Stimulated activated CD4-positive, alpha-beta T cell treated with anti-CD3 and anti-CD28 coated beads, Interleukin-1b, Interleukin-23, amount 100 ng/mL, for 4 hours (primary cell): ENCODE measurements at places on chromosomes 12 and 14.

DNA sequence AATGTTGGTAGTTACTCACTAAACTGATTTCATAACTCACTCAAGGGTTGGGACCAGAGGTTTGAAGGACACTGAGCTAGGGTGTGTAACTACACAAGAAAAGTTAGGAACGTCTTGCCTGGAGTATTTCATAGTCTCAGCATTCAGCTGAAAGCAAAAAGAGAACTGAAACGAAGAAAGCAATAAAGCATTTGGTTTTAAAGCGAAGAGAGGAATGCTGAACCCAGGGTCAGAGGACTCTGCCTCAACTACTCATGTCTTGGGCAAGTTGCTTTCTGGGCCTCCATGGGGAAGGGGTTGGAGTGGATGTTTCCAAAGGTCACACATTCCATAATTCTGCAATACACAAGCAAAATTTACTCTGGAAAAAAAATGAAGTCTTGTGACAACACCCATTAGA is 1.4 kb downstream of the GNS start:
- DNase-seq: no peak

GRCh38 chr12:62686938-62687337 is 220.3 kb downstream of the MON2 start:
- DNase-seq: no peak

- no peak for DNase-seq
Measured at GRCh38 chr12:32139064-32139421, 32.4 kb downstream of the BICD1 start.

DNA sequence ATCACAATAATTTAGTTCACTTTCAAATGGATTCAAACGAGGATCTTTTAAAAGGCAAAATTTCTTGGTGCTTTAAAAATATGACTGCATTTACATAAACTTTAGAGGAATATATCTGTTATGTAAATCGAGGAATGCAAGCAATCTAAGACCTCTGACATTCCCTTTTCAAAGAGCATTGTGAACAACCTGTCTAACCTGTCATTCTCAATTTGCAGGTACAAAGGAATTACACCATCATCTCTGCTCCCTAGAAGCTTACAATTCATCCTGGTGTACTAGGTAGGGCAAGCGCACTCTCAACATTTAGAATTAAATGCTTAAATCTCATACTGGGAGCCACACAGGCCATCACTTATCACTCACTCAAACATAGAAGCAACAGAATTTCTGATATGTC is 35.6 kb downstream of the BMP4 start:
- DNase-seq: no peak

DNA sequence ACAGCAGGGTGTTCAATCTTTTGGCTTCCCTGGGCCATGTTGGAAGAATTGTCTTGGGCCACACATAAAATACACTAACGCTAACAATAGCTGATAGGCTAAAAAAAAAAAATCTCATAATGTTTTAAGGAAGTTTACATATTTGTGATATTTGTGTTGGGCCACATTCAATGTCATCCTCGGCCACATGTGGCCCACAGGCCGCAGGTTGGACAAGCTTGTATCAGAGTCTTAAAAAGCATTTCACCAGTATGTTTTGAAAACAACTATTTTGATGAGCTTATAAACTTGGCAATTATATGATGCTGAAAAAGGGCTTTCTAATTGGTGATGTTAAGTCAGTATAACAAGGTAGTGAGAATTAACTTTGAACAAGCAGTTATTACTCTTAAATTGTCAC is 78.9 kb downstream of the PIK3C2G start:
- DNase-seq: no peak

GRCh38 chr14:101827286-101827685 is 65.8 kb downstream of the PPP2R5C start:
- no peak for DNase-seq

DNA sequence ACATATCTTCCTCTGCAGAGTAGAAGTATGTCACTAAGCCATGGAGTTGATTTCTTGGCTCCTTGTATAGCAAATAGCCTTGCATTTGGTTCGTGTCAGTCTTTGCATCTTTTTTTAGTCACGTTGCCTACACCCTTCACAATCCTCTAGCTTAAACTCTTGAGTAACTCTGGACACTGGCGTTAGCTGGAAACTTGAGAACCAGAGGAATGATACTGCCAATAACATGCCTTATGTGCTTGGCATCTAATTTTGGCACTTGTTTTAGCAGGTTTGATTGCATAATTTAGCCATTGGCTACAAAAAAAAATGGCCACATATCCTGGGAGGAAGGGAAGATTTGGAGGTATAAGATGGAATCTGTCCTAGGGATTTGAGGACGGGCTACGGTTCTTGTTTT is 136.2 kb downstream of the ETV6 start:
- DNase-seq: no peak

GRCh38 chr14:81091139-81091538 is 129.6 kb downstream of the GTF2A1 start:
- no peak for DNase-seq

- DNase-seq: no peak
Measured at GRCh38 chr12:111339321-111339938, 29.5 kb downstream of the PHETA1 start.

DNA sequence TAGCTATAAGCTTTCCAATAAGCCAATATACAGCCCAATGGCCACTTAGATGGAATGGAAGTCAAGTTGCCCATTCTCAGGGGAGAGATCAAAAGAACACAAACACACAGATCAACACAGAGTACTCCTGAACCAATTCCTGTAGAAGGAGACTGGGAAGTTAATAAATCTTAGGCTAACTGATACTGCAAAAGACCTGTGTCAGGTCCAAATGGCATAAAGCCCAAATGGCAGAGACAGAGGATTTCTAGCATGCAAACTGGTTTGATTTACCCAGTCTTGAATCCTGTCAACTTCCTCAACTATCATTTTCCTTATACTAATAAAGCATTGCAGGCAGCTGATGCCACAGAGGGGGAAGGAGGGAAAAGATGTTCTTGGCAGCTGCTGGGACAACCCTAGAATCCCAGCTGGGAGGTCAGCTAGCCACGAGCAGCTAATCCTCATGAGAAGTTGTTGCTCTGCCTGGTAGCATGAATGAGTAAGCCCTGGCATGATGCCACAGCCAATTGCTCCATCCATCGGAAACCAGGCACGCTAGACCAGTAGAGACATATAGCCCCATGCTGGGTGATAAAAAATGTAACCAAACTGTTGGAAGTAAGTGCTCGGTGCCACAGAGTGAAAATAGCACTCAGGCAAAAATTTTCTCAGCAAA is 26.2 kb downstream of the ANG start:
- no peak for DNase-seq

DNA sequence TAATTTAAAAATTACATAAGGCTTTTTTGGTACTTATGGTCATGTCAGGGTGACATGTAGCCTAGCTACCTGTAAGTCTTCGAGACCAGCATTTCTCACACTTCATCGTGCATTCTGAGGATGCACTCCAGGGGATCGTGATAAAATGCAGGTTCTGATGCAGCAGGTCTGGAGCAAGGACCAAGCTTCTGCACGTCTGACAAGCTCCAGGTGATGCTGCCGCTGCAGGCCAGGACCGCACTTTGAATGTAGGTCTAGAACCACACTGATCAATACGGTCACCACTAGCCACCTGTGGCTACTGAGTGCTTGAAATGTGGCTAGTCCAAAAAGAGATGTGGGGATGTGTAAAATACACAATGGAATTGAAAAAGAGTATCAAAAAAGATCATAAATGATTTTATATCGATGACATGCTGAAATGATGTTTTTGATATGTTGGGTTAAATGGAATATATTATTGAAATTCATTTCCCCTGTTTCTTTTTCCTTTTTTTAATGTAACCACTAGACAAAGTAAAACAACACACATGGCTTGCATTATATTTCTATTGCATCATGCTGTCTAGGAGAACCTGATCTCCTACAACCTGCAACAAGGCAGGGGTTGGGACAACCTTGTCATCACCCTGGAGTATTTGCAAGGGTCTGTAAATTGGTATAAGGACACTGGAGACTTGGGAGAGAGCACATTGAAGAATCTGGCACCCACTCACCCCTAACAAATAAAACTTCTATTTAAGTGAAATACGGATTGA is 142.4 kb downstream of the DPF3 start:
- no peak for DNase-seq

DNA sequence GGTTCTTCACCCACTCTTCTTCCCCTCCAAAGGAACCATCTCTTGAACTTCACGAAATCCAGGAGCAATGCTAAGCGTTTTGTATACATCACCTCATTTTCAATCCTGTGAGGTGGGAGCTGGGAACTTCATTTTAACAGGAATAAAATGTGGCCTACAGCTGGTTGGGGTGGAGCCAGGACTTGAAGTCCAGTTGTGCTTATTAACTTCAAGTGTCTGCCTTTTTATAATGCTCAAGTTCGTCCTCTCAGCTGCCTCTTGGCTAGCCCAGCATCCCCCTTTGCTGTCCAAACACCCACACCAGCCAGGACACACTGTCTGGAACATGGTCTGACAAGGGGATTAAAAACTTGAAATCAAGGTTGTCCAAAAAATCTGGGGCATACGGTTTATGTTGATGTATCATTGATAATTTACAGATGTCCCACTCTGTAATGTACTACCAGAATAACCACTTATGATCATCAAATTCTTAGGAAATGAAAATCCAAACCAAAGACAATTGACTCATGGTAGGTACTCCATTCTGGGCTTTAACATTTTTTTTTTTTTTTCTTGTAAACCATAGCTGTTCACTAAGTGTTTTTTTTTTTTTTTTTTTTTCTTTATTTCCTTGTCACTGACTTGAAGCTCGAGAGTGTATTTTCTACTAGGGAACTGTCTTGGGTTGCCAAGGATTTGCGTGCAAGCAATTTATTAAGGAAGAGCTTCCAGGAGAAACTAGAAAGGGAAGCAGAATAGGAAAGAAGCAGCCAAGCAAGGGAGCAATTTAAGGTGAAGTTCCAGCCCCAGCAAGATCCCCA is 252.3 kb downstream of the EFCAB11 start:
- DNase-seq: no peak

- no peak for DNase-seq
Measured at GRCh38 chr12:47066278-47067025, 13.0 kb upstream of the PCED1B start.

GRCh38 chr14:84770030-84770429 is 759.9 kb upstream of the FLRT2 start:
- DNase-seq: no peak

GRCh38 chr14:39581474-39581873 is 149.2 kb upstream of the FBXO33 start:
- no peak for DNase-seq

GRCh38 chr14:29895591-29896083 is 32.0 kb downstream of the PRKD1 start:
- DNase-seq: no peak

DNA sequence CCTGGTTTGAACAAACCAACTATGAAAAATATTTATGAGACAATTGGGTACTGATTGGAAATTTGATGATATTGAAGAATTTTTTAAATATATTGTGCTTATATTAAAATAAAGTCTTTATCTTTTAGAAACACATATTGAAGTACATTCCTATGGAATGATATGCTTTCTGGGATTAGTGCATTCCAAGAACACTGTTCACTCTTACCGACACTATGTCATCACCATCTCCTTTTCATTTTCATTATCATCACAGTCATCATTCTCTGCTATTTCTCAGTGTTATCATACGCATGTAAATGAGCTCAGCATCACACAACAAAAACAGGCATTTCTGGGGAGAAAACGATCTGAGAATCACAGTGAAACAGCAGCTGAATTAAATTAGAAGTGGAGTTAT is 513.3 kb upstream of the CCDC196 start:
- no peak for DNase-seq

DNA sequence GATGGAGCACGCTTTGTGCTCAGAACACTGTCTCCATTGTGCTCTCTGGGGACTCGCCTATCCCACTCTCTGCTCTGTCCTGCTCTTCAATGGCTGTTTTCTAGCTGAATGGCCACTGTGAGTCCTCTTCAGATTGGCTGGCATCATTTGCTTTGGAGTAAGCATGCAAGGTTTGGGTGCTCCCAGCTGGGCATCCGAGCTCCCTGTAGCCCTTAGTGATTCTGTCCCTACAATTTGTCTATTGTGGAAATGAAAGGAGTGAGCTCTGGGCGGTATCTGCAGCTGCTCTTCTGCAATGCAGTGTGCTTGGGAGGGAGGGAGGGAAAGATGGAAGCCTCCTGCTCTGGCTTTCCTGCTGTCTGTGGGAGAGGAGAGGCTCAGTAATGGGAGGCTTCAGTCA is 84.8 kb downstream of the SMOC1 start:
- no peak for DNase-seq

- DNase-seq: peak; percentile 31
Measured at GRCh38 chr12:126747530-126748149, 1519.3 kb upstream of the TMEM132C start.

- no peak for DNase-seq
Measured at GRCh38 chr14:65954942-65955341, 531.2 kb upstream of the CCDC196 start.

GRCh38 chr12:130018614-130019013 is 114.8 kb upstream of the TMEM132D start:
- no peak for DNase-seq

- DNase-seq: no peak
Measured at GRCh38 chr14:89907655-89908054, 46.9 kb downstream of the EFCAB11 start.

DNA sequence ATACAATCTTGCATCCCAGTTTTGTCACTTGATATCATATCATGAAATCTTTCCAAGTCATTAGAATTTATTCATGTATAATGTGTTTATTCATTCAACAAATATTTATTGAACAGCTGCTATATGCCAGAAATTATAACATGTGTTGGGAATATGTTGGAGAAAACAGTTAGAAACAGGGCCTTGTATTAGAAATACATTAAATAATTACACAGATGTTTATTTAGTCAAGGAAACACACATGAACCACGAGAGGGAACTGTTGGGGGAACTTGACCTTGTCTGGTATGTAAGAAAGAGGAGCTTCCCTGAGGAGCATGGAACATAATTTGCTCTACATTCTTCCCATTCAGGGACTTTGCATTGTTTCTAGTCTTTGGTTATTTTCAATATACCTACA is 191.7 kb upstream of the FRMD6 start:
- DNase-seq: no peak

DNA sequence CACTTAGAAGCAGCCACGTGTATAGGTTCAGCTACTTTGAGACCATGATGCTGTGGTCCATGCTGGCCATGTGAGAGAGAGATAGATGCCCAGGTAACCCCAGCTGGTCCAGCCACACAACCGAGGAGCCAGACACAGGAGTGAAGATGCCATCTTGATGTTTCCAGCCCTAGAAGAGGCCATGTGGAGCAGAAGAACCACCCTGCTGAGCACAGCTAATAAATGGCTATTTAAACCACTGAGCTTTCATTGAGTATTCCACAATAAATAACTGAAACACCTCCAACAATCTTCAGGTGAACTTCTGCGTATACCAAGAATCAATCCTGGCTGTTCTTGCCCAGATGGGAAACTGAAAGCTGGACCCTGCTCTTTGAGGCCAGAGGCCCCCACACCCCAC is 84.0 kb upstream of the GSC start:
- DNase-seq: no peak

- no peak for DNase-seq
Measured at GRCh38 chr14:89248411-89249064, 168.5 kb downstream of the FOXN3 start.

- DNase-seq: no peak
Measured at GRCh38 chr12:62888454-62889110, 46.4 kb downstream of the PPM1H start.
